ENCODE measurements at places on chromosomes 7 and 10.

DNA sequence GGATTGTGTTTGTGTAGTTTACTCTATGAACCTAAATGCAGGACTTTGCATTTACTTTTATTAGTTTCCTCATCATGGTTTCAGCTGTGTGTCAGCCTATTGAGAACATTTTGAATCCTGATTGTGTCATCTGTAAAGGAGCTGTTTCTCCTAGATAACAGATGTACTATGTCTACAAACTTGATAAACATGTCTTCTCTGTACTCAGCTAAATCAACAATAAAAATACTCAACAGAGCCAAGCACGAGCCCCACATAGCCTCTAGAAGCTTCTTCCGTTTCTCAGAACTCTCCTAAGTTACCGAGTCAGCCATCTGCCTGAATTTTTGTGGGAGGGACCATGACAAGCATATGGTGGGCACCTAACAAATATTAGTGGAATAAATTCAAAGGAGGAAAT lies 234.7 kb downstream of the SKAP2 start:
- DNase-seq: no peak

DNA sequence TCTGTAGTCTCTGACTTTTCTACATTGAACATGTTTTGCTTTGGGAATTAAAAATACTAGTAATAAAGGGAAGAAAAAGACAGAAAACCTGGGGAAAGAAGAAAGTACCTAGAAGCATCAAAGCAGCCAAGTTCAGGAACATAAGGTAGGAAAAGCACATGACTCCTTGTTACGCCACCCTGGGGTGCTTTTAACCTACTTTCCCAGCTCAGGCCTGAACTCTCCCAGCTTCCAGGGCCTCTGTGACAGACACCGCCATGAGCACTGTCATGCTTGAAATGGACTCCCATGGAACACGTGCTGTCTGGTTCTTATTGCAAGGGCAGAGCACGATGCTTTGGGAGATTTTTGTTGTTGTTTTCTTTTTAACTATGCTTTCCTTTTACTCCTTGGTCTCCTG lies 11.4 kb downstream of the ACTR1A start:
- no peak for DNase-seq

DNA sequence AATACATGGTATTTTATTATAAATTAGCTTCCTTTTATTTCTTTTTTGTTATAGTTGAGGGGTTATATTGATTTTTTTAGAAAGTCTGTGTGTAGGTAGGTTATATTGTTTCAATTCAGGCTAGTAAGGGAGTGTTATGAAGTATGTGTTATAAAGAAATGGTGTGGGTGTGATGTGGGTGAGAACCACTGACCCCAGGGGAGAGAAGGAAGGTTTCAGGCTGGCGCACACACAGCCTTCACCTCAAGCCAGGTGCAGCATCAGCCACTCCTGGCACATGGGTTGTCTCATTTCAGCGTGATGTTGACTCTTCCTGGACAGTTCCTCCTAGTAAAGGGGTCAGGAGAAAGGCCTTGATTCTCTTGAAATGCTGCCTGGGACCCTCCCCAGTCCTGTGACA lies 291.3 kb downstream of the POU6F2 start:
- no peak for DNase-seq

GRCh38 chr7:4791738-4792536 lies 16.5 kb downstream of the AP5Z1 start:
- DNase-seq: peak; percentile 80

GRCh38 chr7:154743206-154743605 lies 259.7 kb downstream of the PAXIP1 start:
- DNase-seq: no peak

- no peak for DNase-seq
These were observed 62.8 kb upstream of the FAM20C start for GRCh38 chr7:129366-130221.

GRCh38 chr7:127799535-127800305 lies 147.7 kb downstream of the SND1 start:
- DNase-seq: no peak

- DNase-seq: no peak
These were observed 133.9 kb upstream of the BMPER start for GRCh38 chr7:33771422-33771821.

DNA sequence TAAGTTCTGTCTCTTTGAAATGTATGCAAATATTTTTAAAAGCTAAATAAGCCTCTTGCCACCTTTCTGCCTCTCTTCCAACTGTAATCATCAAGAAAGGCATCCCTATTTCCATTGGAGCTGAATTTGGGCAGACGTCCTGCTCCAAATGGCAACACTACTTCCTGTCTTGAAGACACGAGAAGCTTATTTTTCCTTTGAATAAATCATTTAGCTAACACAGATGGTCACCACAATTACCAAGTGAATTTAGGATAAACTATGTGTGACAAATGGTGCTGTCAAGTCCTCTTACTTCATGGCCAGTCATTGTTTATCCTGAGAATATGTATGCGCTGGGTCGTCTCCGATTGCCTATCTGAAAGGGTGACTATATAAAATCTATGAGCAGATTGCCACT lies 268.0 kb downstream of the ANKRD7 start:
- DNase-seq: no peak

DNA sequence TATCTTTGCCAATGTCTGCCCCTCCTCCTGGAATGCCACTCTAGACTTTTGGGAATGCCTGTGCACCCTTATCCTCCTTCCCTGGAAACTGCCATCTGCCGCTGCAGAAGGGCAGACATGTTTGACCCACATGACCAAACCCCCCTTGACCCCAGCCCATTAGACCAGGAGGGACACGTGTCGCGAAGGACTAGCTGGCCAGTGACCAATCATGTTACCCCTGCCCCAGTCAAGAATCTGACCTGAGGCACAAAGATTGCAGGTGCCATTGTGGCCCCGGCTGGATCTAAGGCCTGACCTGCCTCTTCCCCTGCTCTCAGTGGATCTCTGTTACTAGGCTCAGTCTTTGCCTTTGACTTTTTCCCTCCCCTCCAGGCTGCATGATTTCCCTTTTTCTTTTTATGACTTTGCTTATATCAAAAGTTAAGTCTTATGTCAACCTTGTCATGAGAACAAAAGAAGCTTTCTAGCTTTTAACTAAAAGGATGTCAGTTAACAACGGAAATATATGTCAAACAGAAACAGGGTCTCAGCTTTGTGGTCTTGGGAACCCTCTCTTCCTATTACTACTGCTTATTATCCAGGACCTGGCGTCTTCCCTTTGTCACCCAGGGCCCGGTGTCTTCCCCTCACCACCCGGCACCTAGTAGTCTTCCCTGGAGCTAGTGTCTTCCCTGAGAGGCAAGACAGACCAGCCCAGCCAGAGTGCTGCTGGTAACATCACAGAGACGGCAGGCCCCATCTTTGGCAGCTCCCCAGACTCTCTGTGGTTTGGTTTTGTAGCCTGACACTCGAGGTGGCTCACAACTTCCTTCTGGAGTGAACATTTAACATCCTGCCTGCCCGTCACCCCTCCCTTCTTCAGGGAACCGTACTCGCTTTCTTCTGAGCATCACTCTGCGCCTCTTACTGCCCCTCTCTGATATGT lies 24.4 kb upstream of the PPIF start:
- DNase-seq: peak; percentile 42

DNA sequence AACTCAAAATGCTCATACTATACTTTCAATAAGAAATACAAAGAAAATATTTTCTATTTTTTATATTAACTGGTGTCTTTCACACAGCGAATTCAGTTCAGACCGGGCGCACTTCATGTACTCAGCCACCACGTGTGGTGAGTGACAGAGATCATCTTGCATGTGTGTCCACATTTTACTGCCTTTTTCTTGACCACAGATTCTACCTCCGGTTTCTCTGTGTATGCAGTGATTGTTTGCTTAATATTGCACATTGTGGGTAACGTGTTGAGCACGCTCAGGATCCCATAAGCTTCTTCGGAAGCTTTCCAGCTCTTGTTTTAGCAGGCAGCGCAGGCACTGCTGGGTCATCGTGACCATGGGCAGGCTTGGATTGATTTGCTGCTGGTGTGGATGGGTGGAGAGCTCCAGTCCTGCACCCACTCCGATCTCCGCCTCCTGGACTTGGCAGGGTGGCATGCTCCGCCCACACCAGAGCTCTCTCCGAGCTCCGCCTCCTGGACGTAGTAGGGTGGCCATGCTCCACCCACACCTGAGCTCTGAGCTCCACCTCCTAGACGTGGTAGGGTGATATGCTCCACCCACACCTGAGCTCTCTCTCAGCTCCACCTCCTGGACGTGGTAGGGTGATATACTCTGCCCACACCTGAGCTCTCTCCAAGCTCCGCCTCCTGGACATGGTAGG lies 253.3 kb downstream of the DIP2C start:
- no peak for DNase-seq

DNA sequence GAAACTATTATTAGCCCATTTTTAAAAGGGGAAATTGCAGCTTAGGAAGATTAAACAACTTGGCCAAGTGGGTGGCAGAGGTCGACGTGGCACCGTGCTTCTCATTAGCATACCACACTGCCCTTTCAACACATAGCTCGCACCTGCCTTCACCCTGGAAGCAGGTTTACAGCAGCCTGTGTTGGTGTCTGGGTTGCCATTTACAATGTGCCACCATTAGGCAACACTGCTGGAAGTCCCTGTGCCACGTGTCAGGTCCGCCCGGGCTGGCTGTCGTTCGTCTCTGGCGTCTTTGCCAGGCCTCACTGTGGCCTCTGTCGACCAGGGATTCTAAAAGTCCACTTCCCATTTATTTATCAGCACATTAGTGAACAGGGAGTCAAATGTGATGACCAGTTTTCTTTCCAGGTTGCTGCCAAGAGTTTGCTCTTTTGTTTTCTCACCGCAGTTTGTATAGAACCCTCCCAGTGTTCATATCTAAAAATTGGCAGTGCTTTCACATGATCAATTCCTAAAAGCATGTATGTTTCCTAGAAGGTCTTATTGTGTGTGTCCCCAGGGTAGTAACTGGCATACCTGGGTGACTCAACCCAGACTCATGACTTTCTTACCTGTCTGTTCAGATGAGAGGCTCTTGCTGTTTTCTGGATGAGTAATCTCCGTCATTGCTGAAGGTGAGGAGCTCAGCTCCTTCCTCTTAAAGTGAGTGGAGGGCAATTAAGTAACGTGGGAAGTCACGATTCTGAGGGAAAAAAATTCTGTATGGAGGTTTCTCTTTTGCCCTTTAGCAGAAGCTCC lies 9.2 kb downstream of the INSIG1 start:
- DNase-seq: no peak

DNA sequence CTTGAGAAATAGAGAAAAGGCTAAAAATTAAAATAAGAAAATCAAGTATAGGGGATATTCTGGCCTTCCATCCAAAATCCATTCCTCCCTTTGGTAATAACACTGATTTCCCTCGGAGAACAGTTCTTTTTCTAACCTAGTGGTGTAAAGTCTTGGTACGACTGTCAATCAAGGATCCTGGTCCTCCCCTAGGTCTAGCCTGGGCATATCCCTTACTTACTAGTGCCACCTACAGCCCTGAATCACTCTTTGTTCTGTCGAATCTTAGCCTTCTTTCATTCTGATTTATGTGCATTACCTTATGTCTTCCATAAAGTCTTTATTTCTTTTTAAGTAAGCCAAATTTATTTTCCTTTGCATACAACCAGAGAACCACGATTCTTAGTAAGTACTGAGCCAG lies 298.7 kb upstream of the LRRTM3 start:
- no peak for DNase-seq

DNA sequence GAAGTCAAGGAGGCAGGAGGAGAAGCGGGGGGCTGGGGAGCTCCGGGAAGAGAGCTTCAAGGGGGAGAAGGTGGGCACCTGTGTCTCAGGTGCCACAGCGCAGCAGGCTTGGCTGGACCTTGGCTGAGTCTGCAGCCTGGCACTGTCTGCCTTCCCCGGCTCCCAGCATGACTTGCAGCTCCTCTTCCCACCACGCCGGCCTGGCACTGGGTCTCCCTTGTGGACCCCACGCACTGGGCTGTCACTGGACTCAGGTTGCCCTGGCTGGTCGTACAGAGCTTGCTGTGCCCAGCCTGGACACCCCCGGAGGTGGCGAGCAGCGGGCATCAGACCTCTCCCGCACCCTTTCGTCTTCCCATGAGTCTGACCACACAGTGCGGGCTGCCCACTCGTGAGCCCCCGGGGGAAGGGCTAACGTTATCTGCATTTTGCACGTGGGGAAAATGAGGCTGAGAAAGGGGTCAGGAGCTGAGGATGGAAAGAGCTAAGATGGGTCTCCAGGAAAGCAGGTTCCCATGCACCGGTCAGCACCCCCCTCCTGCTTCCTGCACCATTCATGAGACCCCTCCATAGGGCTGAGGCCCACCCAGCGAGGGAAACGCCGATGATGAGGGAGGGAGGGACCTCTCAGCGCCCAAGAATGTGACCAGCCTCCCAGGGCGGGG lies 40.3 kb upstream of the PSMG3 start:
- DNase-seq: no peak

DNA sequence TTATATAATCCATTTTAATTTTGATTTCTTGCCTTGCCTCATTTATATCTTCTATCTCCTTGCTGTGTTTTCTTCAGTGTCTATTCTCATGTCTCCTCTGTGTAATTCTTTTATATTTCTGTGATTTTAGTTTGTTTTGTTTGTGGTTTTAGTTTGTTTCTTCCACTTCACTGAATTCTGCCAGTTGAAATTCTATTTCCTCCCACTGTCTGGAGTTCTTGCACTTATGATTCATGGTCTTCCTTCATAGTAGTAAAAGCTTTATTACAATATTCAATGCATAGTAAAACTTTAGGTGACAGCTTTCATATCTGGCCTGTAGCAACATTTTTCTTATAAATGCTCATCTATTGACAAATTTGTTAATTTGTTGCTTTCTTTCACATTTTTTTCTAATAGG lies 113.3 kb downstream of the MAGI2 start:
- no peak for DNase-seq

DNA sequence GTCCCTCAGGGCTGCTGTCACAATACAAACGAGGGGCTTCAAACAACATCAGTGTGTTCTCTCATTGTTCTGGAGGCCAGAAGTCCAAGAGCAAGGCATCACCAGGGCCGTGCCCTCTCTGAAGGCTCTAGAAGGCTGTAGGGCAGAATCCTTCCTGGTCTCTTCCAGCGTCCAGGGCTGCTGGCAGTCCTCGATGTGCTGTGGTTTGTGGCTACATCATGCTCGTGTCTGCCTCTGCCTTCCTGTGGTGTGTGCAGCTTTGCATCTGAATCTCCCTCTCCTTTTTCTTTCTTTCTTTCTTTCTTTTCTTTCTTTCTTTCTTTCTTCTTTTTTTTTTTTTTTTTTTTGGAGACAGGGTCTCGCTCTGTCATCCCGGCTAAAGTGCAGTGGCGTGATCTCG lies 103.5 kb downstream of the INSYN2A start:
- no peak for DNase-seq

Measured in stimulated activated CD4-positive, alpha-beta T cell treated with anti-CD3 and anti-CD28 coated beads, Interleukin-1b, Interleukin-23, amount 100 ng/mL, for 4 hours (primary cell).